ENCODE measurements at places on chromosomes 7 and 10.

DNA sequence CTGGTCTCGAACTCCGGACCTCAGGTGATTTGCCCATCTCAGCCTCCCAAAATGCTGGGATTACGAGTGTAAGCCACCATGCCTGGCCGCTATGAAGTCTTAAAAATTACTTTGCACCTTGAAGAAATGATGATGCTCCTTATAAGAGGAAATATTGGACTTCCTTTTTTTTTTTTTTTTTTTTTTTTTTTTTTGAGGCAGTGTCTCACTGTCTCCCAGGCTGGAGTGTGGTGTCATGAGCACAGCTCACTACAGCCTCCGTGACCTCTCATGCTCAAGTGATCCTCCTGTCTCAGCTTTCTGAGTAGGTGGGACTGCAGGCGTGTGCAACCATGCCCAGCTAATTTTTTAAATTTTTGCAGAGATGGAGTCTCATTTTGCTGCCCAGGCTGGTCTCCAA, 65.3 kb downstream of the KMT2E start:
- no peak for DNase-seq

DNA sequence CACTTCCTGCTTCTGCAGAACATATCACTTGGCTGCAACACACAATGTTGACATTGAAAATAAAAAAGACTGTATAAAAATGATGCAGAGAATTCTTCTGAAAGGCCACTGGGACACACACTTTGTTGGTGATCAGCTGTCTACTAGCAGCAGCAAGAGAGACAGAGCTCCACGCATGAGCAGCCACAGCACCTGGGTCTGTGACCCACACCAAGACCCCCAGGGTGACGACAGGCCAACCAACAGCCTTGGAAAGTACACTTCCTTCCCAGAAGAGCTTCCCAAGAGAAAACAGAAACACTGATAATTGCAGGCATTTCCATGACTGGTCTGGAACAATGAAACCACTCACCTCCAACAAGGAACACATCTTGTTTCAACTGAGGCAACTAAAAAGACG, 239.0 kb downstream of the DIP2C start:
- DNase-seq, result no peak

GRCh38 chr10:124798364-124798763, 3.3 kb upstream of the ABRAXAS2 start:
- no peak for DNase-seq

GRCh38 chr7:107779647-107780099, 23.4 kb downstream of the SLC26A3 start:
- DNase-seq, result no peak

- peak; percentile 73 for DNase-seq
These were observed 18.0 kb downstream of the STX1A start for GRCh38 chr7:73701357-73701995.

GRCh38 chr7:155178096-155178495, 108.0 kb downstream of the HTR5A start:
- peak; percentile 10 for DNase-seq

GRCh38 chr7:24907311-24907886, 72.6 kb downstream of the OSBPL3 start:
- DNase-seq, result peak; percentile 70

DNA sequence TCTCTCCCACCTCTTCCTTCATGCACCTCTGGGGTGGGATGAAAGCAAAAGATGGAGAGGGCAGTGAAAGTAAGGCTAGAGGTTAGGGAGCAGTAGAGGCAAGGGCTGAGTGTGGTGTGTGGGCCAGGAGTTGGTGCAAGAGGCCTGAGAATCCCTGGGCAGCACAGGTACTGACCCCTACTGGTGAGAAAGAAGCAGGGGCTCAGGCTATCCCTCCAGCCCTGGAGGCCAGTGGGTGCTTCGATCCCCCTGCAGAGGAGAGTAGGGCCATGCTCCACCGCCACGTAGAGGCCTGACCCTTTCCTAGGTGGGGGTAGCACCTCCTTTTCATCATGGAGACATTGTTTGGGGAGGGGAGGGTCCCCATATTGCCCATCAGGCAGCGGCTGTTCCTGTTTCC, 9.8 kb downstream of the CDHR1 start:
- DNase-seq, result no peak

DNA sequence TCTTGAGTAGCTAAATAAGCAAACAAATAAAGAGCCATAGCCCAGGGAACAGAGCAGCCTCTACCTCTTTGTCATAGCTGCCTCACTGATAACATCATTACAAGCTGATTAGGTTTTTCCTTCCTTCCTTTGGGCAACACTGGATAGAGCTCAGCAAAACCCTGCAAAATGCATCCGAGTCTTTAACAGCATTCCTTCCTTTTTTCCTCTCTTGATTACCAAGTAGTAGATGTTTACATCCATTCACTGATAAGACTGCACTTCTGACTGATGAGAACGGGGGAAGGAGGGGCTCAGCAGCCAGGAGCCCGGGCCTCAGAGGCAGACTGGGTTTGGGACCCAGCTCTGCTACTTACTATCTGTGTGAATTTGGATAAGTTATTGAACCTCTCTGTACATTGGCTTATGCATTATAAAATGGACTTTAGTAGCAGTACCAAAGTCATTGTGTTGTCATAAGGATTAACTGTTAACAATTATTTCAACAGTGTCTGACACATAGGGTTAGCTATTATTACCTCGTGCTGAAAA, 214.2 kb downstream of the ANK3 start:
- no peak for DNase-seq

- DNase-seq, result no peak
These were observed 1.3 kb upstream of the DGKI start for GRCh38 chr7:137848095-137848494.

DNA sequence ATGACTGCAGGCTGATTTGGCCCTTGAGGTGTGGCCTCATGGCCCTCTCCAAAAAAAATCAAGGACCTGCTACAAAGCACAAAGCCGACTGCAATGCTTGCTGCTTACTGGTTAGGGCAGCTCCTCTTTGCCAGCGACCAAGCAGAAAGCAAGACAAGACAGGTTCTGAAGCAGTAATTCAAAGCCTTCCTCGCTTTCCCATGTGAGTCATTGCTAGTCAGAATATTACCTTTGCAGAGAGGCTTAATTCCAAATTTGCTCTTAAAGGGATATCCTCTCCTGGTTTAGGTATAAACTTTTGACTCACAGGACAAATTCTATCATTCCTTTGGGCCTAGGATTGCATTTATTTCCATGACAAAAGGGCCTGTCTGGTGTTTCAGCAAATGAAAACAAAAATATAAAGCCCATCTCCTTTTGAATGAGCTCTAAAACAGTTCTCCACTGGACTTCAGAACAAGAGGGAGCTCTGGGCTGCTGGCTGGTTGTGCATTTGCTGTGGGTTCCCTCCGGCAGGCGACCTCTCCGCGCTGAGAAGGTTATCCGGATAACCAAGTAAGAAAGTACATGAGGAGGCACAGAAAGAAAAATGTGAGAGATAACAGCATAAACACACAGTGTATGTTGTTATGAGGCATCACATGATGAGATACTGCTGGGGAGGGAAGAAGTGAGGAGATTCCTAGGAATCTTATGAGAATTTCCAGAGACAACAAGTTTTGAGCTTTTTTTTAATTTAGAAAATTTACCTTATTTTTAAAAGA, 90.8 kb downstream of the EGFR start:
- DNase-seq, result no peak

- no peak for DNase-seq
These were observed 4.3 kb upstream of the MUC17 start for GRCh38 chr7:101015626-101016025.

DNA sequence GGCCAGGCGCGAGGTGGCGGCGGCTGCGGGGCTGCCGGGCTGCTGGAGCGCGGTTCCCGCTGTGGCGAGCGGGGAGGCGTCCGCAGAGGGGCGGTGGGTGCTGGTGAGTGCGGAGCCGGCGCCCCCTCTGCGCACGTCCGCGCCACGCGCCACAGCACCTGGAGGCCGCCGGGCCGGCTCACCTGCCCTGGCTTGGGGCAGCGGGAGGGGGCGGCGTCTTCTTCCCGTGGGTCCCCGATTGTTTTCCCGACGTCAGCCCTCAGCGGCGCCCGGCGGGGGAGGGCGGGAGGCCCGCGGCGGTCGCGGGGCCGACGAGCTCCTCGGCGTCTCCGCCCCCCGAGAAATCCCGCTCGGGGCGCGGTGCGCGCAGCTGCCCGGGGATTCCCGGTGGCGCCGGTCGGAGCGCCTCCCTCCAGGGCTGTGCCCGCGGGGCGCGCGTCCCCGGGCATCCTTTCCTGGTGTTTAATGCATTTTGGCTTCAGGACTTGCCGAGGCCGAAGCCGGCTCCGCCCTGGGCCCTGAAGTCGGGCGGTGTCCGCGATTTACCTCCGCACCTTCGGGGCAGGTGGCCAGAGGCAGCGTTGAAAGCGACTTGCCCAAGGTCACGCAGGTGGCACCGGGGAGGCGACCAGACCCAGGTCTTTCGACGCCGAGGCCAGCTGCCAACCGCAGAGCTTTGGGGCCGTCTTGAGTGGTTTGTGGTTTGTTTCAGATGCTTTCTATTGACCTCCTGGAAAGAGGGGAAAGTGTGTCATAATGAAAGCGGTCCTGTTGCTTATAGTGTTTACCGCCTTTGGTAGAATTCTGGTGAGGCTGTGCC, 561 bp downstream of the PLEKHA1 start:
- DNase-seq, result peak; percentile 92

GRCh38 chr10:79938728-79939406, 10.0 kb downstream of the SFTPD start:
- no peak for DNase-seq

GRCh38 chr7:127189886-127190285, 62.9 kb downstream of the GRM8 start:
- no peak for DNase-seq

DNA sequence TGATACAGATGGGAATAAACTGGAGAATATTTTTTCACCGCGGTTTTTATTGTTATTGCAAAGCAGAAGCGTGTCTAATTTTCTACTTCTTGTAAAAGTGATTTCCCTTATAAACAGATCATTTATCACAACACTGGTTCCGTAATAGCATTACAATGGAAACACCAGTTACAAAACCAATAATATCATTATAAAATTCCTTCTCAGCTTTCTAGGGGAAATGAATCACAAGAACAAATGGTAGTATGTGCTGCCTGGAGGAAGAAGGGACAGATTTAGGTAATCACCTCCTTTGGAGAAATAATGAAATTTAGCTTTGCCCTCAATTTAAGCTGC, 2.4 kb upstream of the CCDC6 start:
- DNase-seq, result no peak

DNA sequence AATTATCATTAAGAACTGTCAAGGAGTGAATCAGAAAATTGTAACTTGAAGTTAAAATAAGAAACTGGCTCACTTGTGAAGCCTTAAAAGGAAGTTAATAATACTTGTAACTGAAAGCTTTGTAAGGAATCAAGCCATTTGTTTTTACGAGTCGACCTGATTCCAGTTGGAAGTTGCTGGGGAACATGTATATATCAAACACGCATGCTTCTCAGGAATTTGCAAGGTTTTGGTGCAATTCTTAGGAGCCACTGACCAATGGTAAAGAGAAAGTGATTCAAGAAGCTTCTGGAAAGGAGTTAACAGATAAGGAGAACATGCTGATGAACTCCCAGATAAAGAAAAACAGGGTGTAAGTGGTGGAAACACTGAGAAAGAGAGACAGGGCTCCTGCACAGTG, 56.4 kb downstream of the ETV1 start:
- no peak for DNase-seq

GRCh38 chr7:27709137-27710075, 30.6 kb upstream of the TAX1BP1 start:
- DNase-seq, result no peak

DNA sequence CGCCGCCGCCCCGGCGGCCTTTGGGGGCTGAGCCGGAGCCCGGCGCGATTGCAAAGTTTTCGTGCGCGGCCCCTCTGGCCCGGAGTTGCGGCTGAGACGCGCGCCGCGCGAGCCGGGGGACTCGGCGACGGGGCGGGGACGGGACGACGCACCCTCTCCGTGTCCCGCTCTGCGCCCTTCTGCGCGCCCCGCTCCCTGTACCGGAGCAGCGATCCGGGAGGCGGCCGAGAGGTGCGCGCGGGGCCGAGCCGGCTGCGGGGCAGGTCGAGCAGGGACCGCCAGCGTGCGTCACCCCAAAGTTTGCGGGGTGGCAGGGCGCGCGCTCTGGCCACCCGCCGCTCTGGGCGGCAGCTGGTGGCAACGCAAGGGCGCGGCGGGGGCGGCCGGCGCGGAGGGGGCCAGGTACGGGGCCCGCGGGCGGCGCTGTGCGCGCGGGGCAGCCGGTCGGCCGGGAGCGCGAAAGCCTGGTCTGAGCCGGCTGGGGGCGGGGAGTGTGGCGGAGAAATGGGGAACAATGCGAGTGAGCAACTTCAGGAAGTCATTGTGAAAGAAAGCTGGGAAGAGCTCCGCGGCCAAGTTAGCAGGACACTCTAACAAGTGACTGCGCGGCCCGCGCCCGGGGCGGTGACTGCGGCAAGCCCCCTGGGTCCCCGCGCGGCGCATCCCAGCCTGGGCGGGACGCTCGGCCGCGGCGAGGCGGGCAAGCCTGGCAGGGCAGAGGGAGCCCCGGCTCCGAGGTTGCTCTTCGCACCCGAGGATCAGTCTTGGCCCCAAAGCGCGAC, at the start of gene IKZF1:
Gene IKZF1, plus strand, starts transcription at position 588 of the 782 bp plus-strand sequence. CDS start 14,346 bp downstream, outside the sequence.
- DNase-seq, result peak; percentile 86

DNA sequence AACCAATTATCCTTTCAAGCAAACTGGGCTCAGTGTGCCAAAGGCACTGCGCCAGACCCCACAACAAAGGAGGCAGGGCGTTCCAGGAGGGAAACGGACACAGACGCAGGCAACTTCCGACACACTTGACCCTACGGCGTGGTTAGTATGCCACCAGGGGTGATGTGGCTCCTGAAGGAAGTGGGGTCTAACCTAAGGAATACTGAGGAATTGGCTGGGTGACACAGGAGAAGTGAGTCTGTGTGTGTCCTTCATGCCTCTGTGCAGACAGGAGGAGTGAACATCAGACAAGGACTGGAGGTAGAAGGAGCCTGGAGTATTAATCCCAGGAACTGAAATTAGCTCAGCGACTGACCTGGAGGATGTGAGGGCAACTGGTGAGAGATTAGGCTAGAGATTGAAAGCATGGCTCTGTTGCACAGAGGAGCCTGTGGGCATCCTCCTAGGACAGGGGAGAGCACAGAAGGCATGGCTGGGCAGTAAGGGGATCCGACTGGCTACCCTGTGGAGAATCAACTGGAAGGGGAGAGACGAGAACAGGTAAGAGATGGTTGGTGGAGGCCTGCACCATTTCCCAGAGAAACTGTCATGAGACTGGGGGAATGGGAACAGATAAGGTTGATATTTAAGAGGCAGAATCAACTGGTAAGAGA, 27.8 kb downstream of the GSDME start:
- DNase-seq, result no peak

GRCh38 chr10:75137533-75138438, 26.3 kb downstream of the SAMD8 start:
- DNase-seq, result no peak
